ENCODE measurements at places on chromosomes 16 and 17.

GRCh38 chr16:89130448-89130847, 36.8 kb downstream of the ACSF3 start:
- DNase-seq, result no peak

GRCh38 chr16:89244754-89245153, 27.3 kb downstream of the ZNF778 start:
- no peak for DNase-seq

DNA sequence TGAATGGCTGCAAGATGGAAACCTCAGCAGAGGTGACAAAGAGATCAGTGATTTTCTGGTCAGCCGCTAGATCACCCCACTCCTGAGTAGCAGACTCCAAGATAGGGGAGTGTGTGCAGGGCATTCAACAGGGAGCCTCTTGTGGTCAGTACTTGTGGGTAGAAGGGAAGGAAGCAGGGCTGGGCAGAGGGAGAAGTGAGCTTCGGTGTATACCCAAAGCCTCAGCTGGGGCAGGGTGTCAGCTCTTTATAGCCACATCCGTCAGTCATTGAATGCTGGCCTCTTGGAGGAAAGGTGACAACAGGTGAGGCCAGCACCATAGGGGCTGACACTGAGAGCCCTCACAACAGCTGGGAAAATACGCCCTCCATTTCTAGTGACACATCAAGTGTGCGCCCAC, 2.2 kb upstream of the SLC12A3 start:
- no peak for DNase-seq

DNA sequence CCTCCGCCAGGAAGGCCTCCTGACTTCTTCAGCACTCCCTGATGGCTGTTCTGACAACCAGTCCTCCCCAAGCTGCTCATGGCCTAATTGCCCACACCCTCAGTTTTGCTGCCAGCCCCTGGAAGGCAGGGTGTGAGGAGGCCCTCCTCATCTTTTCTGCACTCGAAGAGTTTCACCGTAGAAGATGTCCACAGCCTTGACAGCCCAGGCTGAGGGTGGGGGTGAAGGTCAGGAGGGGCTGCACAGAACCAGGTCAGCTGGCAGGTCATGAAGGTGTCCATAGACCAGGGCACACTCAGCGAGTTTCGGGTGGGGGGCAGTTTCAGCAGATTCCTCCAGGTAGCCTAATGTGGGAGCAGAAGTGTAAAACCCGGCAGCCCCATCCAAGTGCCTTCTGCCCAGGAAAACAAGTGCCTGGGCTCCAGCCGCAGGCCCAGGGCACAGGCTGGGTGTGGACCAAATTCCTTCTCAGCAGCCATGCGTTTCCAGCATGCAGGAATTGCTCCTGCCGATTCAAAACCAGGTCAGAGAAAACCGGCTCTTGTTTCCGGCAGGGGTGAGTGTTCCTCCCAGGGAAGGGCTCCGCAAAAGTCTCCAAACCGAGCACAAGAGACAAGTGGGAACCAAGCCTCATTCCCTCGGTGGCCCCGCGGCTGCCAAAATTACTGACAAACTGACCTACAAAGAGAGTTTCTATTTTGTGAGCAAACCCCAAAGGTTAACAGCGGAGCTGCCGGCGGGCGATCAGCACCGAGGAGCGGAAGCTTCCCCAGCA, 228.8 kb downstream of the C16orf78 start:
- DNase-seq, result no peak

DNA sequence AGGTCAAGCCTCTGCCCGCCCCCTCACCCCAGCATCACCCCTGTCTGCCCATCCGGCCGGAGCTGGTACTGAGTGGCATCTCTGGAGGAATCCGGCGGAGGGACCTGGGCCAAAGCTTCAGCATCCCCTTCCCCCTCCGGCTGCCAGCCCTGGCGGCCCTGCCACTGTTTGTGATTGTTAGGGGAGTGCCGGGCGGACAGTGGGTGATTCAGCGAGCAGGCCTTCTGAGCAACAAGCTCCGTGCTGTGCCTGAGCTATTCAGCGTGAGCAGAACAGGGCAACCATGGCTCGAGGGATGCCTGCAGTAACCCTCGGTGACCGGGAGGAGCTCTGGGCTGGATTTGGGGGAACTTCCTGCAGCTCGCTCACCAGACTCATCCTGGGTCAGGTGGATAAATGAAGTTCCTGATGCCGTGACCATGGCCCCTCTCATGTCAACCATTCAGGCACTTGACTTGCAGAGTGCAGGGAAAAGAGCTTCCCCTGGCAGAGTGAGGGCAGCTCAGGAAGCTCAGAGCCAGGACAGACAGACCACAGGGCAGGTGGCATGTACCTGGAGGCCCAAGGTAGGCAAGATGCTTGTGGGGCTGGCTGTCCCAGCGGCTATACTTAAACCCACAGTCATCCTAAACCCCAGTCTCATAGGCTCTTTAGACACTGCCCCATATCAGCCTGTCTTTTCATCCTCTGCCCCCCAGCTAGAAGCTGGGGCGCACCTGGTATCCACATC, 24.3 kb upstream of the MLKL start:
- DNase-seq, result no peak

GRCh38 chr16:68645494-68646388, 631 bp downstream of the CDH3 start:
- DNase-seq, result no peak

GRCh38 chr16:69839240-69839688, 77.1 kb downstream of the WWP2 start:
- DNase-seq, result no peak

Measured in BE2C (cell line).